ENCODE measurements at places on chromosomes 2 and 18.

DNA sequence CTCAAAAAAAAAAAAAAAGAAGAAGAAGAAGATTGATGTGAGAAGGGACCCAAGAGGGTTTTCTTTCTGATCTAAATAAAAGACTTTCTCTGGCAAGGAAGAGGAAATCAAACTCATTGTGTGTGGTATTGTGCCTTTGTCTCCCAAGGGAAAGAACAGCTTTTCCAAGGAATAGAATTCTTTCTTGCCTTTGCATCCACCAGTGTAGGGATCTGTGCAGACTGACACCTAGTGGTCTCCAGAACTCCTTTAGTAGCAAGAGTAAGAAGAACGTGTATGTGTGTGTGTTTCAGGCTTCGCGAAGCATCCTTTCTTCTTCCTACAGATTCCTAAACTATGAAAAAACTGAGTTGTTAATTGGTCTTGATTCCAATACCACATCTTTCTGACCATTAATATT, 33.5 kb upstream of the CRIM1 start:
- DNase-seq: no peak

DNA sequence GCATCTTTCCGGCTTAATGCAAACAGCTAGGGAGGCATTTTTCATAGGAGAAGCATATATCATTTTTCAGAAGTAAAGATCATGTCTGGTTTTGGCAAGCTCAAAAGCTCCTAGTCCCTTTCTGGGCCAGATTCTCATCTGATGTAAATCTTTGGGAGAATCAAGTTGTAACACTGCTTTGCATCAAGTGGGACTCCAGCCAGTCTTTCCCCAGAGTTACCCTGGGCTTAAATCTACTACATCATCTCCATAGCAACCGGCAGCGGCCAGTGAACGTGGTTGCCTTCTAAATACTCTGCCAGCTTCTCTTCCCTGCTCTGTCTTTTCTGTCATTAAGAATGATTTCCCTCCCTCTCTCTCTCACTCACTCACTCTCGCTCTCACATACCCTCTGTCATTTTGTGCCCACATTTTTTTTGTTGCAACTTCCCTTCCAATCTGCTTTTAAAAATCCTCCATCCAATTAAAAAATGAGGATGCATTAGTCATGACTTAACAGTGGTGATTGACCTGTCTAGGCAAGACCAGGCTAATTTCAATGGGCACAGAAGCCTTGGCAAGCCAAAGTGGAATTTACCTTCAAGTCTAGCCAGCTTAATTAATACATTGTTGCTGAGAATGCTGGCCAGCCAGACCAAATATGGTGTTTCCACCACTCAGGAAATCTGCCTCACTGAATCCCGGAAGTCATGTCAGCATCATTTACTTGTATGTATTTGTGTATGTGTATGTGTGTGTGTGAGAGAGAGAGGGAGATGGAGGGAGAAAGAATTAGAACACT, 93.0 kb downstream of the NRP2 start:
- peak; percentile 32 for DNase-seq

GRCh38 chr2:36561237-36561944, 36.6 kb downstream of the FEZ2 start:
- DNase-seq: no peak

GRCh38 chr2:27379383-27379835, 1.1 kb downstream of the ZNF513 start:
- no peak for DNase-seq

- no peak for DNase-seq
These were observed 91.3 kb downstream of the TNS1 start for GRCh38 chr2:217911283-217912097.

DNA sequence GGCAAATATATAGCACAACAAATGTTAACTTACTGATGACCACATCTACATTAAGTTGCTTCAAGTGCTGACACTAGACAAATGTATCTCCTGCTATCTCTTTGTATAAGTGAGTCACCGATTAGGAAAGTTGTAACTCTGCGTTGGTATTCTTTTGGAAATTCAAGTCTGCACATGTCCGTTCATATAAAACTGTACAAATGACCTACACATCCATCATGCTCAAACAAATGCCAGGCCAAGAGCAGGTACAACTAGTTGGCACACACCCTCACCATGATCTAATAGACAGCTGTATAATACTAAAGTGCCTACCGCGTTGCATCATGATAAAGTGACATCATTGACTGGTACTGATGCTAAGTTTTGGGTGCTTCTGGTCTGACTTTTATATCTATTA, 141.1 kb downstream of the RBMS1 start:
- no peak for DNase-seq

GRCh38 chr2:238154570-238154969, 4.2 kb upstream of the ERFE start:
- DNase-seq: no peak

- DNase-seq: no peak
These were observed 4.4 kb downstream of the SLC5A7 start for GRCh38 chr2:107990718-107991117.

DNA sequence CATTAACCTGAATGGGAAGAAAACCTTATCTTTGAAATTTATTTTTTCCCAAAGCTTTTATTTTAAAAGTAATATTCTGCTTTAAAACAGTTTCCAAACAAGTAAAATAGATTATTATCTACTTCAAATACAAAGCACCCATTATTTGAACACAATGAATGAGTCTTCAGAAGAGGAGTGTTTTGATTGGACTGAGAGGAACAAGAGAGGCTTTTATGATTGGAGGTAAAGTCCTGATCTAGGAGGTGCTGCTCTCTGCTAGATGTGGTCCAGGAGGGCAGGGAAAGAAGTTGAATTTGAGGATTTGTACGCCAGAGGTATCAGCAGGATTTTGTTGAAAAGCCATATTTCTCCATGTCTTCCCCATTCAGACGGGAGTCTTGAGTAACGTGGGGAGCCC, 900.7 kb downstream of the SOCS6 start:
- DNase-seq: no peak

GRCh38 chr2:98801921-98802321, 71.0 kb upstream of the MGAT4A start:
- no peak for DNase-seq

GRCh38 chr2:11624893-11625292, 45.1 kb downstream of the NTSR2 start:
- DNase-seq: no peak

All from SK-N-DZ (cell line).